ENCODE measurements at places on chromosomes 7 and 10.

GRCh38 chr10:102309916-102310315, 64.6 kb downstream of the GBF1 start:
- DNase-seq = no peak

- no peak for DNase-seq
Measured at GRCh38 chr10:73076360-73077183, 20.1 kb downstream of the P4HA1 start.

GRCh38 chr10:50512743-50513416, 110.9 kb downstream of the SGMS1 start:
- DNase-seq = peak; percentile 55

- no peak for DNase-seq
Measured at GRCh38 chr10:11667756-11668155, 56.3 kb upstream of the USP6NL start.

DNA sequence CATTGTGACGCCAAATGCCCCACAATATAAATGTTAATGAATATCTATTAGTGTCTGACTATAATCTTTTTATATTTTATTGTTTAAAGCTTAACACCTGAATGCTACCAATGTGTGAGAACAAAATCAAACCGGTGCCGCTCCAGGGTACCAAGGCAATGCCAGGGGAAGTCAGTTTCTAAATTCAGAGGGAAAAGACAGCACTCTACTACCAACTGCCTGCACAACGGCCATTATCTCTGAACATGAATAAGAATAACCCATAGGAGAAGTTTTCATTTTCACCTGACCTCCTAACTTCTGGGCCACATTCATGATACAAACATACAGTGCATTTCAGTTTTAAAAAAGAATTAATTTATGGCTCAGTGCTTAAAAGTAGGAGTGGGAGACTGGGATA, 21.7 kb downstream of the USP6NL start:
- no peak for DNase-seq

- DNase-seq = no peak
Measured at GRCh38 chr10:79206300-79207095, 137.7 kb downstream of the ZMIZ1 start.

GRCh38 chr7:151689196-151689971, 169.7 kb upstream of the RHEB start:
- DNase-seq = no peak

- DNase-seq = peak; percentile 49
Measured at GRCh38 chr10:7354330-7355047, 56.3 kb downstream of the SFMBT2 start.

DNA sequence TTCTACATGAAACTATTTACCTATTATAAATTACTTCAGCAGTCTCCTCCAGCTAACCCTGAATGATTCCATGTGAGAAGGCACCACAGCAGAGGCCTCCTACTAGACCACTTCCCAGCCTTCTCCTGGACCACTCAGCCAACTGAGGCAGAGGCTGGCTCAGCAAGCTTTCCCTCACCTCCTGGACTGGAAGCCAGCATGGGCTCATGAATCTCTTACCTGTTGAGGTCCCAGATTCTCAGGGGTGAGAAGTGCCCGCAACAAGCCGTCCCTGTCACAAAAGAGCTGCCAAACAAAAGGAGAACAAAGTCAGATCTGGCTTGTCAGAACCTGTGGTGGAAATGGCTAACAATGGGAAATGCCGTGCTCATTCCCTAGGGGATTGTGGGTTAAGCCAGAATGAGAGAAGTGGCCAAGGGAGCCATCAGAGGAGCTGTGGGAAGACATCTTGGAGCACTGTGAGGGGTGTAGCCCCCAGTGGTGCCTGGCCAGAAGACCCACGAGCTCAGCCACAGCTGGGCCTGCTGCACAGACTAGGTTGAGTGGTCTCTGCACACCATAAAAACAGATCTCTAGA, 36.5 kb downstream of the DPCD start:
- DNase-seq = no peak

DNA sequence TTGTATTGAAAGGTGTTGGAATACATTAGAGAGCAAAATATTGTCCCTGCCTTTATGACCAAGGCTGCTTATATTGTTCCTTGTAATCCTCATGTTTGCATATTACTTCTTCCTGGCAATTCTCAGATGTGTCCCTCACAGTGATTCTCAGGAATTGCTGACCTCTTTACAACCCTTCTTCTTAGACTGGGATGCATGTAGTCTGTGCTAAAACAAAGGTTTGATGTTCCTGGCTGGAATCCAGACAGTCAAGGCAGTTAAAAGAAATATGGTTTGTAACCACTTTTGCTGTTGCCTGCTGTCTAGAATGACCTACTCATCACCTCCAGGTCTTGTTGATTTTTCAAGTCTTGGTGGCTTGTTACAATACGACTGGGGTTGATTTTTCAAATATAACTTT, 367.6 kb downstream of the HGF start:
- DNase-seq = no peak

GRCh38 chr7:55517191-55517633, 55.1 kb downstream of the VOPP1 start:
- DNase-seq = peak; percentile 51

- DNase-seq = no peak
Measured at GRCh38 chr10:7529638-7530037, 118.8 kb upstream of the SFMBT2 start.

Measured in CD4-positive, alpha-beta T cell treated with Interleukin-2 at 100 ng/mL for 4 hours (primary cell).